ENCODE measurements at places on chromosomes 6 and 20. TPM values are rescaled to one million over a fixed set of nuclear protein-coding genes. Genes with fewer than 3 reads are reported as not detected.

COL11A2 gene
- total RNA-seq, result 1.7 TPM

LAMA4 gene
- total RNA-seq, result 150 TPM

SPATS1 gene
- total RNA-seq, result not detected

CCN6 gene
- not detected for total RNA-seq

C6orf141 gene
- total RNA-seq, result 1.6 TPM

MAS1 gene
- 0.12 TPM for total RNA-seq

TCF15 gene
- 1.0 TPM for total RNA-seq

CGAS gene
- total RNA-seq, result 10.8 TPM

DDX43 gene
- total RNA-seq, result 0.71 TPM

AGER gene
- 6.4 TPM for total RNA-seq

ERVFRD-1 gene
- total RNA-seq, result 0.12 TPM

SLX4IP gene
- 3.5 TPM for total RNA-seq

IMPG1 gene
- total RNA-seq, result not detected

AVP gene
- total RNA-seq, result not detected

RNF39 gene
- total RNA-seq, result not detected

SLC35B3 gene
- total RNA-seq, result 17.2 TPM

GMPR gene
- total RNA-seq, result 17.3 TPM

HSPA12B gene
- 21.2 TPM for total RNA-seq

SLC52A3 gene
- total RNA-seq, result 0.78 TPM

TMEM74B gene
- 3.8 TPM for total RNA-seq

METTL24 gene
- total RNA-seq, result 14.3 TPM

KIF25 gene
- 0.72 TPM for total RNA-seq

BACH2 gene
- total RNA-seq, result 22.2 TPM

DEF6 gene
- total RNA-seq, result 13.0 TPM

CCN5 gene
- 59.4 TPM for total RNA-seq

LY6G6C gene
- not detected for total RNA-seq

CFB gene
- 56.7 TPM for total RNA-seq

ADGRF5 gene
- 28.7 TPM for total RNA-seq

FHL5 gene
- total RNA-seq, result 38.3 TPM

SPINT4 gene
- not detected for total RNA-seq

ZNF334 gene
- 3.9 TPM for total RNA-seq

TMEM217 gene
- total RNA-seq, result 2.7 TPM
